ENCODE measurements at places on chromosomes 4 and X. TPM values are rescaled to one million over a fixed set of nuclear protein-coding genes. Genes with fewer than 3 reads are reported as not detected.

Gene MSMO1
- polyA plus RNA-seq, result 191 TPM

- peak; percentile 90 for DNase-seq
These were observed 12.9 kb downstream of the PALLD start for GRCh38 chr4:168509786-168510185.

- DNase-seq, result peak; percentile 11
These were observed 764.5 kb upstream of the TENM3 start for GRCh38 chr4:181478656-181479055.

Gene AGTR2
- not detected for polyA plus RNA-seq

DNA sequence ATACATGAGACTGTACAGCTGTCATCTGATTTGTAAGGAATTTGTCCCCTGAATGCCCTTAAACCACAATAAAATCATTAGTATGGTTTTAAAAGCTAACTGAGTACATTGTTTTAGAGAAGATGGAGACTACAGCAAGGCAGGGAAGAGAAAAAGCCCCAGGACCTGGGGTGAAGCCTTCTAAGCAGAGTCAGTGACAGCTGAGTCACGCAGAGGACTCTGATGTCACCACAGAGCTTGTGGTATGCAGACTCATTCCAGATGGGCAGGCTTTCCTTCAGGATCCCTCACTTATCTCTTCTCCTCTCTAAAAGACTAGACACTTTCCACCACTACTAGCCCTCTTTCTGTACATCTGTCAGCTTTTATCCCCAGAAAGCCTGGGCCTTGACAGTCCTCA lies 97.1 kb upstream of the ATOH1 start:
- peak; percentile 10 for DNase-seq

- DNase-seq, result no peak
These were observed 66.4 kb downstream of the GALNT7 start for GRCh38 chr4:173235050-173235449.

Gene SERPINA7
- not detected for polyA plus RNA-seq

- no peak for DNase-seq
These were observed 8.8 kb downstream of the TMEM255A start for GRCh38 chrX:120302434-120302833.

DNA sequence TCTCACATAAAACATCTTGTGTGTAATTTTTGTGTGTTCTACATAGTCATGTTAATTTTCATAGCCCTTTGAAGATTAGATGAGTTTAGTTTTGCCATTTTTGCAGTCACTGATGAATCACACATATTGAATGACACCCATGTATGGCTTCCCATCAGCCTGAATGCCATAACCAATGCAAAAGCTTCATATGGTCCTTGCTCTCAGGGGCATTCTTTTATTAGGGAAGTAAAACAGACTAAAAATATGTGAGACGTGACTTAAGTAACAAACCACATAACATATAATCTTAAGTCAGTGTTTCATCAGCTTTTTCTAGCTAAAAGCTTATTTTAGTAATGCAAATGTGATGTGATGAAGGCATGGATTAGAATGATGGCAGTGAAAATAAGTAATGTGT lies 8.2 kb downstream of the SLC25A4 start:
- no peak for DNase-seq

- no peak for DNase-seq
These were observed 66.2 kb downstream of the MAGEA1 start for GRCh38 chrX:153245288-153245731.

Gene MGAT4D
- not detected for polyA plus RNA-seq

Gene OPHN1
- polyA plus RNA-seq, result 3.9 TPM
